ENCODE measurements at places on chromosomes 5 and 9. TPM values are rescaled to one million over a fixed set of nuclear protein-coding genes. Genes with fewer than 3 reads are reported as not detected.
A peak's percentile ranks its signal among the peaks of the same experiment; 100 is the strongest.

Gene PCDHGA8
- not detected for total RNA-seq

Gene SH3GL2
- not detected for total RNA-seq

DNA sequence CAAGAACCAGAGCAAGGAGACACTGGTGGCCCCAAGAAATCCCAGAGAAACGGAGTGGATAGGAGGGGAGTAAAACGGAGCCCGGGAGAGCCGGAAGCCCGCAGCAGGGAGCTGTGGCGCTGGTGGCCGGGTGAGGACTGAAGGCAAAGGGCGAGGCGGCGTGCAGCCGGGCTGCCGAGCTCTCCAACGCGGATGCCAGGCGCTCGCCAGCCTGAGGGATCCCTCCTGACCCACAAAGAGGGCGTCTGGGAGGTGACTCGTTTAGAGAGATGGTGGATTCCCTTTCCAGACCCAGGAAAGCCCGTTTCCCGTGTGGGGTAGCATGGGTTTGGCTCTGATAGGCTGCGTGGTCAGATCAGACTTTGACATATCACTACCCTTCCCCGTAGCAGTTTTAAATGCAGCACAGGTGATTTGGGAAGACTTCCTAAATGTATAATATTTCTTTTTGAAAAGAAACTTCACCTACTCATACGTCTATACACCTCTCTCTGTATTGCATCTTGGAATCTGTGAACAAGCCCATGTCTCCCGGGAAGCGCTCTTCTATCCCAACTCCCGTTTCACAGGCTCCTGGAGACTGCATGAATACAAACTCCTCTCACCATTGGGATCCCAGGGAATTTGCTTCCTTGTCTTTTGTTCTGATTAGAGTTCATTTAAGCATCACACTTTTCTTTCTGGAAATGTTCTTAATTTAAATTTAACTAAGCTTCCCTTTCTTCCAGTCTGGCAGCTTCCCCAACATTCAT, 158.1 kb downstream of the C9orf152 start:
- peaks cover 36% of the 10 kb centered on the region for H3K4me1 ChIP-seq
- DNase-seq: peak; percentile 50
- H3K27ac ChIP-seq: peak overlapping the region; percentile 40

GRCh38 chr9:86669422-86669821, 277.9 kb downstream of the GAS1 start:
- peaks cover 11% of the 10 kb centered on the region for H3K4me1 ChIP-seq
- DNase-seq: no peak
- peaks cover 18% of the 10 kb centered on the region for H3K27me3 ChIP-seq
- no peak overlapping the region for H3K4me3 ChIP-seq
- H3K27ac ChIP-seq: no peak overlapping the region
- no peaks in the 10 kb centered on the region for H3K36me3 ChIP-seq

GRCh38 chr5:67897980-67898379, 317.6 kb upstream of the PIK3R1 start:
- no peak overlapping the region for H3K27ac ChIP-seq
- no peak for DNase-seq
- no peaks in the 10 kb centered on the region for H3K27me3 ChIP-seq

Gene ARAP3
- total RNA-seq: 3.2 TPM

GRCh38 chr9:127148014-127148413, 25.6 kb upstream of the ANGPTL2 start:
- no peak for DNase-seq
- no peak overlapping the region for H3K27ac ChIP-seq
- no peak overlapping the region for H3K4me3 ChIP-seq
- H3K4me1 ChIP-seq: no peaks in the 10 kb centered on the region
- no peaks in the 10 kb centered on the region for H3K36me3 ChIP-seq

Gene ATP10B
- total RNA-seq: not detected

DNA sequence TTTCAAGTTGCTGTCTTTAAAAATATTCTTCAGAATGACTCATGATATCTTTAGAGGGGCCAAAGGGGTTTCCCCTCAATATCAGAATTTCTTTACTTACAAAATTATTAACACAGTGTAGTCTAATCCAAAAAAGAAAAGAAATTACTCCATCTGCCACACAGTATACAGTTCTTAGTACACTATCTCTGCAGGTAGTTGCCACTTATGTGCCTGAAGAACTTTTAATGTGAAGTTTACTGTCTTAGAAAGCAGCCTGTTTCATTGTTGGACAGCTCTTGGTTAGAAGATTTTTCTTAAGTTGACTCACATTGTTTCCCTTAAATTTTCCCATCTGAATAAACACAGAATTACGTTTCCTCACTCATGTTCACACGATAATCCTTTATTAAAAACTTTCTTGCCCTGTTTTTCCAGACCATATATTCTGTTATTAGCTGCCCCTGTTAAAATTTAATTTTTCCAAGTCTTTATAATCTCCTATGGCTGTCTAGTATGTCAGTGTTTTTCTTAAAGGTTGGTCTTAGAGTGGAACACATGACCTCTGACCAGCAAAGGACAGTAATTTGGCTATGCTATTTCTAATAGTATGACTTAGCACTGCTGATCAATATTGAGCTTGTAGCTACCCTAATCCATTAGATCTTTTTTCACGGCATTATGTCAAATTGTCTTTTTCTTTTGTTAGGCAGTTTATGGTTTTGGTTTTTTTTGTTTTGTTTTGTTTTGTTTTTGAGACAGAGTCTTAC, 21.8 kb upstream of the FKTN start:
- no peak overlapping the region for H3K4me3 ChIP-seq
- H3K36me3 ChIP-seq: no peaks in the 10 kb centered on the region
- no peak for DNase-seq
- peaks cover 20% of the 10 kb centered on the region for H3K4me1 ChIP-seq
- no peak overlapping the region for H3K27ac ChIP-seq
- H3K27me3 ChIP-seq: no peaks in the 10 kb centered on the region

GRCh38 chr9:15549611-15550010, 3.2 kb upstream of the CCDC171 start:
- no peak for DNase-seq
- H3K4me1 ChIP-seq: peaks cover 9% of the 10 kb centered on the region
- no peaks in the 10 kb centered on the region for H3K36me3 ChIP-seq

- H3K27ac ChIP-seq: no peak overlapping the region
- peaks cover 17% of the 10 kb centered on the region for H3K4me1 ChIP-seq
- peaks cover 40% of the 10 kb centered on the region for H3K27me3 ChIP-seq
- H3K4me3 ChIP-seq: no peak overlapping the region
Measured at GRCh38 chr5:144202726-144203125, 32.1 kb downstream of the KCTD16 start.

Gene GFPT2
- 0.16 TPM for total RNA-seq

GRCh38 chr5:72543811-72544210, 36.6 kb upstream of the ZNF366 start:
- H3K4me3 ChIP-seq: no peak overlapping the region
- H3K27ac ChIP-seq: no peak overlapping the region
- H3K36me3 ChIP-seq: no peaks in the 10 kb centered on the region
- H3K4me1 ChIP-seq: no peaks in the 10 kb centered on the region
- H3K27me3 ChIP-seq: peaks cover 2% of the 10 kb centered on the region

GRCh38 chr9:93183663-93184431, at the start of gene WNK2:
WNK2 (plus strand) TSS chr9:93184139; CDS start chr9:93184930, 791 bp downstream.
- H3K27me3 ChIP-seq: peaks cover 24% of the 10 kb centered on the region
- H3K4me1 ChIP-seq: peaks cover 9% of the 10 kb centered on the region

DNA sequence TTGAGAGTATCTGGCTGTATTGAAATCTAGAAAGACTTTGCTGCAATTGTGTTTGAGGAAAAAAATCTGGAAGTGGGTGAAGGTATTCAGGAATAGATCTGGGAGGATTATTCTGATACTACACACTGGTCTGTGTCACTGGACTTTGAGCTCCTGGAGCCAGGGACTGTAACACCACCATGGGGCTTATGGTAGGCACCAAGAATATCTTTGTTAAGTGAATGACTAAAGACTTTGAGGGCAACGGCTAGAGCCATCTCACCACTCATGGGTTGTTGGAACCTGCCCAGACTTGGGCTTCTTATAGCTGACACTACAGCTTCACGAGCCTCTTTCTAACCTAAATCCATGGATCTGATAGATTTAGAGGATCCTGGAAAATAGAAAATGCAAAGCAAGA, 10.2 kb downstream of the NFX1 start:
- peaks cover 54% of the 10 kb centered on the region for H3K4me1 ChIP-seq
- peaks cover 59% of the 10 kb centered on the region for H3K36me3 ChIP-seq
- DNase-seq: no peak
- H3K27ac ChIP-seq: peak overlapping the region; percentile 65

GRCh38 chr5:159975462-159976019, 33.4 kb upstream of the TTC1 start:
- H3K27me3 ChIP-seq: peaks cover 43% of the 10 kb centered on the region
- H3K4me3 ChIP-seq: no peak overlapping the region
- no peaks in the 10 kb centered on the region for H3K36me3 ChIP-seq
- H3K4me1 ChIP-seq: peaks cover 11% of the 10 kb centered on the region
- no peak for DNase-seq

GRCh38 chr5:717143-717542, 24.0 kb upstream of the TPPP start:
- H3K27ac ChIP-seq: no peak overlapping the region
- no peak overlapping the region for H3K4me3 ChIP-seq
- DNase-seq: no peak

DNA sequence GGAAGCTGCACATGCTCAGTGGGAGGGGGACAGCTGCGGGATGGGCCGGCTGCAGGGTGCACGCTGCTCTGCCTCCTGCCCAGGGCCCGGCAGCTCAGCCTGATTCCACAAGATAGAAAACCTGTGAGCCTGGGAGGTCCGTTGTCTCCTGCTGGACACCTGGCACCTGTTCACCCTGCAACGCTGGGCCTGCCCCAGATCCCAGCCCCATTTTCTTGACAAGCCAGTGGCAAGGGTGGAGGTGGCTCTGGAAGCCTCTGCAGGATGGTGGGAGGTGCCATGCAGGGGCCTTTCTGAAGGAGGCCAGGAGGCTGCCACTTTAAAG, 68.1 kb upstream of the RNF130 start:
- H3K27me3 ChIP-seq: peaks cover 6% of the 10 kb centered on the region
- DNase-seq: no peak
- no peaks in the 10 kb centered on the region for H3K36me3 ChIP-seq
- no peak overlapping the region for H3K4me3 ChIP-seq

GRCh38 chr5:74889523-74890105, 23.4 kb upstream of the FAM169A start:
- no peak overlapping the region for H3K4me3 ChIP-seq
- no peak overlapping the region for H3K27ac ChIP-seq
- H3K27me3 ChIP-seq: peaks cover 5% of the 10 kb centered on the region
- no peaks in the 10 kb centered on the region for H3K4me1 ChIP-seq
- no peaks in the 10 kb centered on the region for H3K36me3 ChIP-seq

Gene GTF2H2
- 22.7 TPM for total RNA-seq

Gene CDKN2B-AS1
- total RNA-seq: 0.23 TPM

DNA sequence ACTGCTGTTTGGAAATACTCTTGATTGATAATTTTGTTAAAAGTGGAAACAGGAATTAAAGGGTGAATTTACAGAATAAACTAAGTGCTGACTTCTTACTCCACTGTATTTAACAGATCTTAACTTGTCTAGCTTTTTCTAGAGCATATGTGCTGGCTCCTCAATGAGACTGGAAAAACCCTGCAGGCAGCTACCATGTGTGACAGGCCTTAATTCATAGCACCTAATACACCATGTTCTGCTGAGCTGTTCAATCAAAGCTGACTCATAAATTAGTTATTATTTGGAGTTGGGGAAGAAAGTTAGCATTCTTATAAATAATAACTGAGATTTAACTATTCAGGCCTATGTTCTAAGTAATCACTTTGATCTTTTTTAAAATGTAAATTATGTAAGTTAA, 29.4 kb downstream of the CTNNAL1 start:
- H3K27me3 ChIP-seq: no peaks in the 10 kb centered on the region
- H3K27ac ChIP-seq: no peak overlapping the region
- DNase-seq: no peak
- H3K4me1 ChIP-seq: no peaks in the 10 kb centered on the region

Gene LRRTM2
- 0.05 TPM for total RNA-seq

- no peak overlapping the region for H3K27ac ChIP-seq
- no peak for DNase-seq
- H3K36me3 ChIP-seq: no peaks in the 10 kb centered on the region
- no peaks in the 10 kb centered on the region for H3K27me3 ChIP-seq
- H3K4me3 ChIP-seq: no peak overlapping the region
Measured at GRCh38 chr9:137480686-137481683, 21.9 kb upstream of the NSMF start.

GRCh38 chr5:105782501-105782900, 1888.2 kb downstream of the EFNA5 start:
- DNase-seq: no peak
- no peaks in the 10 kb centered on the region for H3K36me3 ChIP-seq
- H3K27me3 ChIP-seq: no peaks in the 10 kb centered on the region
- no peak overlapping the region for H3K4me3 ChIP-seq

Gene CAPSL
- total RNA-seq: 1.0 TPM

Gene TNC
- total RNA-seq: 0.90 TPM

Gene SPACA9
- total RNA-seq: 4.4 TPM

- no peaks in the 10 kb centered on the region for H3K36me3 ChIP-seq
- no peak overlapping the region for H3K27ac ChIP-seq
- DNase-seq: no peak
- peaks cover 17% of the 10 kb centered on the region for H3K27me3 ChIP-seq
Measured at GRCh38 chr5:43729846-43730478, 127.0 kb downstream of the NNT start.

- peak overlapping the region; percentile 88 for H3K27ac ChIP-seq
- H3K4me1 ChIP-seq: peaks cover 88% of the 10 kb centered on the region
- no peaks in the 10 kb centered on the region for H3K27me3 ChIP-seq
- peaks cover 53% of the 10 kb centered on the region for H3K36me3 ChIP-seq
- DNase-seq: peak; percentile 43
Measured at GRCh38 chr5:119397518-119398380, 41.9 kb downstream of the TNFAIP8 start.

DNA sequence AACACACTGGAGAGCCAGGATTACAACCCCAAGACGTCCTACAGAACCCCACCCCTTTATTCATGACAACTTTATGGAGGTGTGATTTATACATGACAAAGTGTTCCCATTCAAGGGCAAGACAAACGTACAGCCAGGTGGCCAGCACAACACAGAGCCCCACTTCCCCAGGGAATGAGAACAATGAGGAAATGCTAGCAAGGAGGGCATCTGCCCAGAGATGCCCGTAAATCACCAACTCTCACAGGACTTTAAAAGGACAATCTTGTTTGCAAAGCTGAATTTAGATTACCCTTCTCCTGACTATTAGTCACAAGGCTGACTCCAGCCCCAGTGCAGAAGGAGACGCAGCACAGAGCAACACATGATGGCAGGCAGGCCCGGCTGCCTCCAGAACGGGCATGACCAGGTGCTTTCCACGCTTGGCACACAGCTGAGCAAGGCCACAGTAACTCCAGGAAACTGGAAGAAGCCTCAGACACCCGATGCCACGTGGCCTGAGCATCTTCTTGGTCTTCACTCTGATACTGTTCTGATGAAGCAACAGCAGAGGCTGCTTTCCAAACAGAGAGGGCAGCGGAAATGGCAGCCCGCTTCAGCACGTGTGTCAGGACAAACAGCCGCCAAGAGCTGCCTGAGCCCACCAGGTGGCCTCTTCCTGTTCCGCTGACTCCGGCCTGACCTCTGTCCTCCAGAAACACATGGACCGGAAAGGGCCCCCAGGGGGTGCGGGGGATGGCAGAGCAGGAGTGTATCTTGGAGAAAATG, 51.4 kb downstream of the ROR2 start:
- H3K36me3 ChIP-seq: no peaks in the 10 kb centered on the region
- H3K4me1 ChIP-seq: no peaks in the 10 kb centered on the region
- no peak overlapping the region for H3K4me3 ChIP-seq
- no peak overlapping the region for H3K27ac ChIP-seq
- no peak for DNase-seq
